ENCODE measurements at places on chromosomes 1 and 21. TPM values are rescaled to one million over a fixed set of nuclear protein-coding genes. Genes with fewer than 3 reads are reported as not detected.

FCGR2B gene
- total RNA-seq, result 24.1 TPM

TNFRSF14 gene
- 109 TPM for total RNA-seq

AGT gene
- 2.9 TPM for total RNA-seq

KIFAP3 gene
- 27.5 TPM for total RNA-seq

CHD5 gene
- total RNA-seq, result 0.13 TPM

CATSPERE gene
- total RNA-seq, result 0.96 TPM

FABP3 gene
- total RNA-seq, result 17.1 TPM

GRCh38 chr1:209190591-209191261 lies 392.8 kb upstream of the CAMK1G start:
- H3K4me1 ChIP-seq, result no peaks in the 10 kb centered on the region
- H3K27ac ChIP-seq, result no peak overlapping the region
- no peak overlapping the region for H3K4me3 ChIP-seq
- H3K27me3 ChIP-seq, result no peaks in the 10 kb centered on the region
- H3K36me3 ChIP-seq, result no peaks in the 10 kb centered on the region

DNA sequence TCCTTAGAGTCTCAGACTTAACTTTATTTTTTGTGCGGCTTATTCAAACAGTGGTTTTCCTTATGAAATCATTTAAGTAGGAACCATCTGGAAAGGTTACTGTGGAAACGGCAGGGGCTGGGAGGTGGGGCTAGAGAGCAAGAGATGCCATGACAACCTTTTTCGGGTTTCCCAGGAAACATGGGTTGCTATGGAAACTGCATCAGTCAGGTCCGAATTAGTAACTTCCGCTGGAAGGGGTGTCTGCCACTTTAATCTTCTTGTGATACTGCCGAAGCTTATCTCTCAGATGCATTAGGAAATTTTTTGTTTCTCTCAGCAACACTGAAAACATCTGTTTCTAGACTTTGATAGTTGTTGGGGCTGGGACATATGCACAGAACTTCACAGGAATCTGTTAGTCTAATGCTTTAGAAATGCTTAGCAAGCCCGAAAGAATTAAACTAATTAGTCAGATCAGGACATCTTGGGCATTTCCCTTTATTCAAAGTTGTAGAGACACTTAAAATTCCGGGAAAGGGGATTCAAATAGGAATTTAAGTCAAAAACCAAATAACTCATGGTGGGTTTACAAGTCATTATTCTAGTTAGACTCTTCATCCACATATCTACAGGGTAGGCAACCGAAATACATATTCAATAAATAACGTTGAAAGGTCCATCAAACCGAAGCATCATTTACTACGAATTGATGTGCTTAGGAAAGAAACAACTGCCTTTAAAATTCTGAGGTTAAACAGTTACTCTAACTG lies 2.6 kb downstream of the KCNA3 start:
- peak overlapping the region; percentile 46 for H3K27ac ChIP-seq
- DNase-seq, result no peak

- H3K36me3 ChIP-seq, result no peaks in the 10 kb centered on the region
- DNase-seq, result peak; percentile 22
- H3K27me3 ChIP-seq, result no peaks in the 10 kb centered on the region
- H3K4me1 ChIP-seq, result peaks cover 17% of the 10 kb centered on the region
These were observed 1.1 kb downstream of the DFFB start for GRCh38 chr1:3858231-3858981.

DNA sequence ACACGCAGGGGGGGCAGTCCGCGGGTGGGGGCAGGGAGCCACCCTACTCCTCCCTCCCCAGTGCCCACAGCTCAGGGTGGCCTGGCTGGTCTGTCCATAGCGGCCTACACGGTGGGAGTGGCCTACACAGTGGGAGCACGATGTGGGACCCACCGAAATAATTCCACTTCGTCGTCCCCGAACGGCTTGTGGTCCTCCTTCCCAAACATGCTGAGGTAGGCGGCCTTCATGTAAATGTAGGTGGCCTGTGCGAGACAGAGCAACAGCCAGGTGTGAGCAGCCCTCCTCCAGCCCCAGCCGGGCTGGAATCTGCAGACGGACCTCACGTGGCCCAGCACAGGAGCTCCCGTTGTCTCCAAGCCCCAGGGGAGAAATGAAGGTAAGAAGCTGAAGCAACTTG lies 34.4 kb downstream of the TTC39A start:
- no peak for DNase-seq
- H3K27ac ChIP-seq, result no peak overlapping the region
- no peak overlapping the region for H3K4me3 ChIP-seq
- no peaks in the 10 kb centered on the region for H3K27me3 ChIP-seq
- peaks cover 15% of the 10 kb centered on the region for H3K4me1 ChIP-seq

GRCh38 chr1:151158751-151159251 lies 2.4 kb downstream of the TNFAIP8L2 start:
- no peaks in the 10 kb centered on the region for H3K36me3 ChIP-seq
- H3K27ac ChIP-seq, result peak overlapping the region; percentile 93
- DNase-seq, result peak; percentile 34

GRCh38 chr1:104235141-104235540 lies 485.4 kb downstream of the AMY1C start:
- no peak overlapping the region for H3K4me3 ChIP-seq
- no peak overlapping the region for H3K27ac ChIP-seq
- no peak for DNase-seq
- no peaks in the 10 kb centered on the region for H3K36me3 ChIP-seq
- no peaks in the 10 kb centered on the region for H3K27me3 ChIP-seq

GRCh38 chr1:240210026-240210425 lies 118.3 kb downstream of the FMN2 start:
- H3K4me3 ChIP-seq, result no peak overlapping the region
- H3K27me3 ChIP-seq, result no peaks in the 10 kb centered on the region
- no peak overlapping the region for H3K27ac ChIP-seq
- DNase-seq, result no peak

DNA sequence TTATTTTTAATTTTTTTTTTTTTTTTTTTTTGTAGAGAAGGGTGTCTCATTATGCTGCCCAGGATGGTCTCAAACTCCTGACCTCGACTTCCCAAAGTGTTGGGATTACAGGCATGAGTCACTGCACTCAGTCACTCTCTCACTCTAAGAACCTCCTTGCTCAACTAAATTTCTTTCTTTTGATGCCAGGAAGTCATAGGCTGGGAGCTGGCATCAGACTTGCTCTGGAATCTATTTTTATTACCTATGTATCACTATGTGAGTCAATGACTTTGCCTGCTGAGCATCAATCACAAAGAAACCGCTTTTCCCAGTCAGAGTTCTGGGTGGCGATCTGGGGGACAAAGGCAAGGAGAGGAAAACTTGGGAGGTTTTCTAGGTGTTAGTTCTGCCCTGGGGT lies 35.5 kb upstream of the PARP1 start:
- H3K4me1 ChIP-seq, result no peaks in the 10 kb centered on the region
- H3K27ac ChIP-seq, result no peak overlapping the region
- no peaks in the 10 kb centered on the region for H3K36me3 ChIP-seq
- H3K4me3 ChIP-seq, result no peak overlapping the region
- DNase-seq, result no peak

DNA sequence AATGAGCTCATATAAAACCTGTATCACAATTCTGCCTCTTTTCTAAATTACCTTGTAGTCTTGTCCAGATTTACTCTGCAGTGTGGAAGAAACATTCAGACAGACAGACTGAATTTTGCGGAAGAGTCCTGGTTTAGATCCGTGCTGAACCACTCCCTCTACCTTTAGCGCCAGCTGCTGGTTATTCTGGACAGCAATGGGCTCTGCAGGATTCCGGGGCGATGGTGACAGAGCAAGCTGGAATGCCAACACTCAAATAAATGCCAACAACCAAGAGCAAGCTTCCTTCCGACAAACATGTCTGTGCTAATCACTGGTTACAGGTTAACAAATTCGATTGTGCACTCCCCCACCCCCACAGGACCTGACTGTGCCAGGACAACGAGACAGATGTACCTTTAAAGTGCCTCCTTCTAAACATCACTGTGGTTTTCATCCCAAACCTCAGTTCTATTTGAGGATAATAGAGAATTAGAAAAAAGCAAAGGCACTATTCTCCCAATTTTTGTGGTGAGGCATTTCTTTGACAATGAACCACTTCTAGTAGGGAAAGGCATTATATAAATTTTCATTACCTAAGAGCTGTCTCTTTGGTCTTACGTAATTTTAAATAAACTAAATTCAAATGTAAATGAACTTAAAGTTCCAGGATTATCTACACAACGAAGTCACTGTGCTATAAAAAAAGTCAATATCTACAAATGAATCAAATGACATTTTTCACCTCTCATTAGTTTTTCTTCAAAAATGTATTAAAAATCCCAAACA lies 90.4 kb downstream of the INTS7 start:
- H3K4me3 ChIP-seq, result no peak overlapping the region
- H3K27me3 ChIP-seq, result no peaks in the 10 kb centered on the region
- no peaks in the 10 kb centered on the region for H3K4me1 ChIP-seq
- H3K36me3 ChIP-seq, result no peaks in the 10 kb centered on the region
- H3K27ac ChIP-seq, result no peak overlapping the region

DNA sequence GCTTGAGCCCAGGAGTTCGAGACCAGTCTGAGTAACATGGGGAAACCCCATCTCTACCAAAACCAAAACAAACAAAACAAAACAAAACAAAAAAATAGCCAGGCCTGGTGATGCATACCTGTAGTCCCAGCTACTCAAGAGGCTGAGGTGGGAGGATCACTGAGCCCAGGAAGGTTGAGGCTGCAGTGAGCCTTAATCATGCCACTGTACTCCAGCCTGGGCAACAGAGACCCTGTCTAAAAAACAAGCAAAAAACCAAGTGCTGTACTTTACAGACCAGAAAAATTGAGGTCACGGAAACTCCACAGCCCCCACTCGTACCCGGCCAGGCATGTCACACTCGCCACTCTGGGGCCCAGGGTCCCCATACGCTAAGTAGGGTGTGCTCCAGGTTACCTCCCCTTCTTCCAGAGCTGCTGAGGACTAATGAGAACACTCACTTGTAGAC lies 22.9 kb downstream of the ATP2B4 start:
- H3K27ac ChIP-seq, result no peak overlapping the region
- no peaks in the 10 kb centered on the region for H3K27me3 ChIP-seq
- H3K36me3 ChIP-seq, result peaks cover 7% of the 10 kb centered on the region

DNA sequence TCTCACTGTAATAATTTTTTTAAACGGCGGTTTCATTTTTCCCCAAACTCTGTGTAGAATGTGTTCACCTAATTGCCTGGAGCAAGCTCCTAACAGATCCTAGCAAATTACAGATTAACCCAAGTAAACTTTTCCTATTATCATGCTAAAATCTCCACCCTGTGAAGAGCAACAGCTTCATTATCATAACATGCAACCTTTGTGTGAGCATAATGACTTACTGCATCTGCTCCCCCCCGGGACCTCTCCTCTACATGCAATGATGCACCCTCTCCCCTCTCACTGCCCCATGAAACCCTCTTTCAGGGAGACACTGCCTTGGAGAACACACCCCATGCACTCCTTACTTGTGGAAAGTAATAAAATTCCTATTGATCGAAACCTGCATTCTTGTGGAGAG lies 717.0 kb upstream of the TMPRSS15 start:
- H3K4me3 ChIP-seq, result no peak overlapping the region
- no peaks in the 10 kb centered on the region for H3K4me1 ChIP-seq
- no peak overlapping the region for H3K27ac ChIP-seq
- DNase-seq, result no peak
- no peaks in the 10 kb centered on the region for H3K27me3 ChIP-seq

Data from left lung (tissue), 14 donors.